ENCODE measurements at places on chromosomes 5 and 9.

GRCh38 chr5:96288166-96288844 lies 144.7 kb downstream of the PCSK1 start:
- DNase-seq, result no peak

GRCh38 chr5:4098226-4098625 lies 502.6 kb downstream of the IRX1 start:
- no peak for DNase-seq

- DNase-seq, result no peak
These were observed 2.5 kb downstream of the STOM start for GRCh38 chr9:121367306-121368137.

DNA sequence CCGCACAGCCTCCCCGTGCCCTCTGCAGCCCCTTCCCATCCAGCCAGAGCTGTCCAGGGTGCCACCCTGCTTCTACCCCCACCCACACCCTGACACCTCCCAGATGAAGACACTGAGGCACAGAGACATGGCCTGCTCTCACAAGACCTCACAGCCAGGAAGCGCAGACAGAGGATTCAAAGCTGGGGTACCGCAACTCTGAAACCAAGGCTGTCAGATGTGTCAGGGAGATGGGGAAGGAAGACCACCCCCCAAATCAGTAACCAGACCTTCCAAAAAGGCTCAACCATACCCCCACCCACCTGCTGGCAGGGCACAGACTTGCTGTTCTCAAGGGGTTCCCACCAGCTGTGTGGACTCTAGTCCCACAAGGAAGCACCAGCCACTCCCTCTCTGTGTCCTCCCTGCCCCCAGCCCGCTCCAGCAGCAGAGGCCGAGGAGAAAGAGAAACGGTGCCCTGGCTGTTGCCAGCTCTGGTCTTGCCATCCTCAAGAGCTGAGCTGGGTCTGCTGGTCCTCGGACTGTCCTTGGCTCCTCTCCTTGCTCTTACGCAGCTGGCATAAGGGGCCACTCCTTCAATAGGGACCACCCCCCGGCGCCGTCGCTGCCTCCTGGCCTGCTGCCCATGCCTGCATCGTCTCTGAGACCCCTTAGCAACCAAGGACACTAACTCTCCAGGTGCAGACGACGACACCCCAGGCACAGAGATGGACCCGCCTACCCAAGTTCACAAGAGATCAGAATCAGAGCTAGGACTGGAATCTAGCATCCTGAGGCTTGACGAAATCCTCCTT lies 699 bp downstream of the AKNA start:
- DNase-seq, result peak; percentile 57

- DNase-seq, result no peak
These were observed 5.8 kb upstream of the ACTBL2 start for GRCh38 chr5:57488215-57488955.

GRCh38 chr5:481347-481746 lies 38.4 kb downstream of the EXOC3 start:
- peak; percentile 24 for DNase-seq

DNA sequence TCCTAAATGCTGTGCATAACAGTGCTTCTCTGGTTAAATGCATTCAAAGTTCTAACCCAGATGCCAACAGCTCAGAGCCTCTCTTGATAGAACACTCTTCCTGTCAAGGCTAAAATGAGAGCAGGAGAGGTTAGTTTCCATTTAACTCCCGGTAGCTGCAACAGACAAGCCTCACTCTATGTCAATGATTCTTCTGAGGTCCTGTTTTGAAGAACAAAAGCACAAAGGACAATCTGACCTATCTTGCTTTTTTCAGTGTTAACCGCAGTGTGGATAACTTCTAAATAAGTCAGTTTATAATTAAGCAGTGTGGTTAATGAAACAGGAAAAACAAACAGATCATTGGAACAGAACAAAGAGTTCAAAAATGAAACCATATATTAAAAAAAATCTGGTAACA lies 80.7 kb downstream of the ANKRD55 start:
- no peak for DNase-seq
